Lung (tissue), 17 donors: ENCODE measurements at places on chromosomes 4 and X. TPM values are rescaled to one million over a fixed set of nuclear protein-coding genes. Genes with fewer than 3 reads are reported as not detected.
A peak's percentile ranks its signal among the peaks of the same experiment; 100 is the strongest.

Gene CXCR3
- 0.74 TPM for total RNA-seq

Gene CT45A1
- total RNA-seq: not detected

Gene CLGN
- 2.9 TPM for total RNA-seq

Gene DGKK
- 0.03 TPM for total RNA-seq

Gene CXCL3
- 37.0 TPM for total RNA-seq

Gene UNC5C
- total RNA-seq: 27.9 TPM

Gene TMEM164
- 87.0 TPM for total RNA-seq

Gene PPP1R3F
- total RNA-seq: 5.8 TPM

- DNase-seq: no peak
- H3K4me3 ChIP-seq: no peak overlapping the region
- no peaks in the 10 kb centered on the region for H3K4me1 ChIP-seq
- H3K27ac ChIP-seq: no peak overlapping the region
- H3K27me3 ChIP-seq: no peaks in the 10 kb centered on the region
Measured at GRCh38 chr4:172858731-172859230, 309.8 kb upstream of the GALNT7 start.

DNA sequence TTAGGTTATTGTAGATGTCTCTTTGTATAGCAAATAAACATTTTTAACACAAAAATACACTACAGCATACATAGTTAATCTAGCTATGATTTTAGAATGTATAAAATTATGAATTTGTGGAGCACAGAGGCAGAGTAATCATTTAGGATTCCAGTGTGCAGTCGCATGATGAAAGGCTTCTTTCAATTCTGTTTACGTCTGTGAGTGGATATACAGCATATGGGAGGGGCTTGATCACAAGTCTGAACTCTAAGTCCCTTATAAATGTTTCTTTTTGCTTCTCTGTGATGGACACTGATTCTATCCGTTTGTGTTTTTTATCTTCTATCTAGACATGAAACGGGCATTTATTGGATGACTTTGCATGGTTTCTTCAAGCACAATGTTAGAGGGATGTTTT is 1239.6 kb upstream of the AGA start:
- H3K36me3 ChIP-seq: no peaks in the 10 kb centered on the region
- no peaks in the 10 kb centered on the region for H3K4me1 ChIP-seq
- H3K27ac ChIP-seq: no peak overlapping the region
- no peaks in the 10 kb centered on the region for H3K27me3 ChIP-seq
- no peak overlapping the region for H3K4me3 ChIP-seq

GRCh38 chr4:112167794-112168193 is 22.5 kb downstream of the FAM241A start:
- DNase-seq: no peak
- no peak overlapping the region for H3K27ac ChIP-seq
- H3K4me3 ChIP-seq: no peak overlapping the region
- H3K27me3 ChIP-seq: no peaks in the 10 kb centered on the region
- no peaks in the 10 kb centered on the region for H3K36me3 ChIP-seq

DNA sequence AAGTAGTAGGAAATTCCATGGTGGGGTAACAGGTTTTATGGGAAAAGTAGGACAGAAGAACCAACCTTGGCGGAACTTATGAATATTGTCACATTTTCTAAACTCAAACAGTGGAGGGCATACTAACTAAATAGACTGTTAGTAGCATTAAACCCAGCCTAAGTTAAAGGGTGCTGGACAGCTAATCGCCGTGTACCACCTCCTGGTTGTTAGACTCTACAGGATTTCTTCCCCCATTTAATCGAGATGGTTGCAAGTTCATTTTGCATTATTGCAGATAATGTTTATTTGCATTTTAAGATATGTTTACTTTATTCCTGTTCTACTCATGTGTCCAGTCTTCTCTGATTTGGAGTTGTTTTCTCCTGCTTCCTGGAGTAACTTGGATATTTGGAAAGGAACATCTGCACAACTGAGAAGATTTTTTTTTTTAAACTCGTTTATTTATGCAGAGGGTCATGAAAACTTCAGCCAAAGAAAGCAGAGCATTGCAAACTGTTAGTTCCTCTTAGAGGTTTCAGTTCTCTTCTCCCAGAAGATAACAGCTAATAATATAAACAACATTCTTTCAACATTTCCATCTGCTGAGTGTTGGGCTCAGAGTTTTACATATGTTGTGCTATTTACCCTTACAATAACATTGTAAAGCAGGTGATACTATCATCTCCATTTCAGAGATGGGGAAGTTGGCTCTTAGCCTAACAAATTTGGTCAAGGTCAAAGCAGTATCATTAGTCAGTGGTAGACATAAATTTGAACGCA is 51.5 kb upstream of the TBC1D9 start:
- H3K36me3 ChIP-seq: no peaks in the 10 kb centered on the region
- H3K27ac ChIP-seq: no peak overlapping the region
- peak; percentile 96 for DNase-seq
- no peak overlapping the region for H3K4me3 ChIP-seq
- H3K4me1 ChIP-seq: peaks cover 13% of the 10 kb centered on the region

DNA sequence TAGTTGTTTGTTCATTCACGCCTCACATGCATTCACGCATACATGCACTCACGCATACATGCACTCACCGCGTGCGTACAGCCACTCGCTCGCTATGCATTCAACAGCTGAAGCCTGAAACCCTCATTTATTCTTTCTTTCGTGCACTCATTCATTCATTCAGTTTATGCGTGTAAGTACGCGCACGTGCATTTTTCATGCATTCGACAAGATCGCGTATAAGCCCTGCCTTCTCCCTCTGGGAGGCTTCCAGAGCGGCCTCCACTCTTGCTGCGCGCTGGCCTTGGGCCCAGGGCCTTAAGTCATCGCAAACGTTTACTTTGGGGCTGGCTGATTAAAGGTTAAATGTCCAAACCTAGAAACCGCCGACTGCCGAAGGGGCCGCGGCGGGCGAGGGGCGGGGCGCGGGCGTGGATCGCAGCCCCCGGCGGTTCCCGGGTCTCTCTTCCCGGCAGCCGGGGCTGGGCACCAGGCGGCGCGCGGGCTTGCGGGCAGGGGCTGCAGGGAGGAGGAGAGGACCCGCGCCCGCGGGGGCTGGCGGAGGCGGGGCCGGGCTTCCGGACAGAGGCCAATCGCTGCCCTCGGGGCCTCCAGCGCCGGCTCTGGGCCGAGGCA is at the start of gene GYG2:
GYG2 (plus strand) TSS at position 587 of the 615 bp plus-strand sequence. CDS start 1,259 bp downstream, outside the sequence.
- H3K36me3 ChIP-seq: no peaks in the 10 kb centered on the region
- peaks cover 12% of the 10 kb centered on the region for H3K27me3 ChIP-seq
- H3K4me3 ChIP-seq: no peak within 1 kb of the TSS
- DNase-seq: peak; percentile 67
